ENCODE measurements at places on chromosomes 16 and 17.

DNA sequence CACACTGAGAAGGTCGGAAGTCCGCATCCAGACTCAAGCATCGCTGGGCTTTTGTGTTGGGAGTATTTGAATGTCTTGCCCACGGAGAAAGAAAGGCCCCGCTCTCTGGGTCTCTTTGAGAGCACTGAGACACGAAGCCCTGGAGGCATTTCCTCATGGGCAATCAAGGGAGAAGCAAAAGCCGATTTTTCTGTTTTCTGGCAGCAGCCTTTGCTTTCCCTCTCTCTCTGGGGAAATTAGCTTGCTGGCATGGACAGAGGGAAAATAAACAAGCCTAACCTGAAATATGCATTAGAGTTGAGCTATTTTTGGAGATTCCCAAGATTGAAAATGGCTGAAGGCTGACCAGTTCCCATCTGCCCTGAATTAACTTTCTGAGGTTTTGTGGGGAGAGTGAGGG is 238.7 kb downstream of the HAPSTR1 start:
- no peak for DNase-seq

GRCh38 chr16:53131363-53132071 is 76.7 kb downstream of the CHD9 start:
- no peak for DNase-seq

DNA sequence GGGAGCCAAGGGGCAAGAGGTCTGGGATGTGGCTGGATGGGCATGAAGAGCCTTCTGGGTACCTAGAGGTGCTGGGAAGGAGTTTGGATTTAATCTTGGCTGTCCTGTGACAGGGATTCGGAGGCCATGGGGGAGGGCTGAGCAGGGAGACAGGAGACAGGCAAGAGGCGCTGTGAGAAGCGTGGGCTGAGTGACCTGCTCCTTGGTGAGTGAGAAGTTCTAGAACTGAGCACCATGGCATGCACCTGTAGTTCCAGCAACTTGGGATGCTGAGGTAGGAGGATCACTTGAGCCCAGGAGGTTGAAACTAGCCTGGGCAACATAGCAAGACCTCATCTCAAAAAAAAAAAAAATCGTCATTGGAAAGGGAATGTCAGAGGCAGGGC is 78.3 kb upstream of the PLCG2 start:
- no peak for DNase-seq

GRCh38 chr17:80260069-80260535 is 550 bp upstream of the RNF213 start:
- DNase-seq: no peak

DNA sequence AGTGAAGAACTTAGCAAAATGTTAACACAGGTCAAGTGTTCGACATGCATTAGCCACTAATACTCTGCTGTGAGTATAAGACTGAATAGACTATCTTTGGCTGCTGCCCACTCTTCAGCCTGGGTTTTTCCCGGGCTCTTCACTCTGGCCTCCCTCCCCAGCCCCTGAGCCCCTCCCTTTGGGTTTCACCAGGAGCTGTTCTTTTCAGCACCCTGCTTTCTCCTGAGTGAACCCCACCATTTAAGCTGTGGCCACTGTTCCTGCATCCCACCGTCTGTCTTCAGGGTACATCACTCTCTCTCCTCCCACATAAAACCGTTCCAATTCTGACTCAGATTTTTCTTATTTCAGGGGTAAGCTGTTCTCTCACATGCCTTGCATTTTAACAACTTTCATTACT is 92.0 kb upstream of the ASIC2 start:
- DNase-seq: no peak

- no peak for DNase-seq
These were observed 3.8 kb upstream of the GCSH start for GRCh38 chr16:81099958-81100357.

DNA sequence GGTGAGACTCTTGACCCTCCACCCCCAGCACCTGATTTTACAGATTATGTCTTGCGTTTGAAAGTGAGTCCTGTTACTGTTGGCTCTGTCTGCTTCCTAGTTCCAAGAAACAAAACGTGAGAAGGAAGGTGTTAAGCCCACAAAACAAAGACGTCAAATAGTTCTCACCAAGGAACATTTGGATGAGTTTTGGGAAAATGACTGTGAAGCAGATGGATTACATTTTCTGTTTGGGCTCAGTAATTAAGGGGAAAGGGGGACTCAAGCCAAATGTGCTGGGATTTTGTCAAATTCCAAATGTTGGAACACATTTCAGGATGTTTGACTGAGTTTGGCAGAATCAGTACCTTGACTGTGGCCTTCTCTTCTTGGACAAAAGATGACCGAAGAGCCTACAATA is 71.2 kb downstream of the PCTP start:
- no peak for DNase-seq

DNA sequence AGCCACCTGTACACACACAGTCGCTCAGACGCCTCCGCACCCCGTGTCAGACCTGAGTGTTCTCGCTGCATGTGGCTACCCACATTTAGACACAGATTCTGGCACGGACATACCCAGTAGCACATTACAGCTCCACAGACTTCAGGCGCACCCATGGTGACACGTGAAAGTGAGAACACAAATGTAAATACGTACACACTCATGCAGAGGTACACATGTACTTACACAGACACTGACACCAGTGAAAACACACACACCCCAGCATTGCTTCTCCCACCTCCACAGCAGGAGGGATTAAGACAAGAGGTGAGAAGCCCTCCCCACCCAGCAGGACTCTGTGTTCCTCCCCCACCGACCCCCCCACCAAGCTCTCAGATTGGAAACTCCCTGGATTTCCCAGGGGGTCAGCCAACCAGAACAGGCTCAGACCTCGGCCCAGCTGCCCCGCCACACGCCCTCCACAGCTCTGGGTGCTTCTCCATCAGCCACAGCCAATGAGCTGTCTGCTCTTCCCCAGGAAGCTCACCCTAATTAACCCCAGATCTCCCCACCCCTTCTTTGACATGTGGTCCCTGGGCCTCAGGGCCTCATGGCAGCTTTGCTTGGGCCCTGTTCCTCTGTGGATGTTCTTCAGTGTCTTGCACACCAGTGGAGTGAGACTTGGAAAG is 5.3 kb upstream of the FOXN1 start:
- DNase-seq: no peak

DNA sequence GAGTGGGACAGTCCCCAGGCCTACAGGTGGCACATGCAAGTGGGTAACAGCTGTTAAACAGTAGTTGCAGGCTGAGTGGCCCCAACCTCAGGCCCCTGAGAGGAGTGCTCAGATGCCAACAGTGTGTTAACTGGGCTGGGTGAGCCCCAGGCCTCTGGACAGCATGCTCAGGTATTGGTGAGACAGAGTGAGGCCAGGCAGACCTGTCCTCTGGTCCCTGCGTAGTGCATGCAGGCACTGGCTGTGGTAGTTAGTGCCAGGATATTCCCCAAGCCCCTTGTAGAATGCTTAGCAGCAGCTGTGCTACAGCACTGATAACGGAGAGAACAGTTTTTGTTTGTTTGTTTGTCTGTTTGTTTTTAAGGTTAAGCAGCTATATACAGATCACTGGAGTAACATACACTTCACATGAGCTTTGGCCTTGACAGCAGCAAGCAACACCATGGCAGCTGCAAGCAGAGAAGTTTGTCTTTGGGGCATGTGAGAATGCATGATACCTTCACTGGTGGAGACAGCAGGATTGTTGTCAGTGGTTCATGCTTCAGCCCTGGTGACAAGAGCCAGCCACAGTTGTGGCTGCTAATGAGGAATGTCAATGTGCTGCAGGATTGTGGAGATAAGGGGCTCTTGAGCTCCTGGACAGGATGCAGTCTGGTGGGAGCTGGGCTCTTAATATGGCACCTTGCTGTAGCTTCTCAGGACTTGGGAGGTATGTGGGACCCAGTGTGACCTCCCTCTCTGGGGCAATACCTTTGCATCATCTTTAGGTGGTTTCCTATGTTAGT is 614.4 kb downstream of the CDH11 start:
- no peak for DNase-seq

GRCh38 chr16:49921791-49922456 is 66.0 kb upstream of the ZNF423 start:
- peak; percentile 1 for DNase-seq

- no peak for DNase-seq
These were observed 9.2 kb upstream of the ACSF3 start for GRCh38 chr16:89084411-89084810.
